ENCODE measurements at places on chromosomes 1 and 21.

GRCh38 chr1:178496410-178497135 is at the start of gene CLEC20A:
CLEC20A (minus strand) TSS chr1:178496964; CDS start chr1:178496939, 25 bp downstream.
- no peak for DNase-seq

DNA sequence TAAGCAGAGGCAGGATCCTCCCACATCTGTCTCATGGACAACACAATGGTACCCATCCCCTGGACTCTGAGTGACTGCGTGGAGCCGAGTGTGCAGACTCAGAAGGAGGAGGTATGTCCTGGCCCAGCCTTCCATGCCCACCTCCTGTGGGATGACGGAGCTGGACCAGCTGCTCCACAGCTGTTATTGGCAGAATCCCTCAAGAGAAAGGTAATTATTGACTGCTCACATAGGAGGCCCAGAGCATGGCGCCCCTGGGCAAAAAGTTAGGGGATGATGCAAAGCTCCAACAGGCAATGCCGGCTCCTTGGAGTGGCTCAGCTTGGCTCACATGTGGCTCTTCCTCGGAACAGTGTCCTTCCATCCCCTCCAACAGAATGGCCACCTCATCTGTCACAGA is 12.2 kb upstream of the ACTRT2 start:
- DNase-seq, result no peak

- no peak for DNase-seq
Observed at GRCh38 chr1:219587401-219587800, 25.5 kb downstream of the ZC3H11B start.

DNA sequence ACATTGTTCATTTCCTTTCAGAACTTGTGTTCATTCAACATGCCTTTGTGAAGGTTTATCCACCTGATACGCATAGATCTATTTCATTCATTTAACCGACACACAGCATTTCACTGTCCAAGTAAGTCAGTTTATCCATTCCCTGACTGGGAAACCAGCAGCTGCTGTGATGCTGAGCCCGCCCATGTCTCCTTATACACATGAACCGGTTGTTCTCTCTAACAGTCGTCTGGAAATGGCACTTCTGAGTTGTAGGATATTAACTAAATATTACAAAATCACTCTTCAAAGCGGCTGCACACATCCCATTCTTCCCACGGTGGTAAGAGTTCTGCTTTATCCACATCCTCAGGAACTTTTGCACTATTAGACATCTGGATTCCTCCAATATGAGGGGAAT is 71.1 kb downstream of the NPHP4 start:
- no peak for DNase-seq

- DNase-seq, result no peak
Observed at GRCh38 chr21:35119501-35120047, 70.5 kb upstream of the RUNX1 start.

GRCh38 chr1:46940307-46940706 is 969 bp downstream of the CYP4A11 start:
- no peak for DNase-seq

GRCh38 chr1:245599371-245600174 is 444.8 kb downstream of the KIF26B start:
- peak; percentile 90 for DNase-seq

DNA sequence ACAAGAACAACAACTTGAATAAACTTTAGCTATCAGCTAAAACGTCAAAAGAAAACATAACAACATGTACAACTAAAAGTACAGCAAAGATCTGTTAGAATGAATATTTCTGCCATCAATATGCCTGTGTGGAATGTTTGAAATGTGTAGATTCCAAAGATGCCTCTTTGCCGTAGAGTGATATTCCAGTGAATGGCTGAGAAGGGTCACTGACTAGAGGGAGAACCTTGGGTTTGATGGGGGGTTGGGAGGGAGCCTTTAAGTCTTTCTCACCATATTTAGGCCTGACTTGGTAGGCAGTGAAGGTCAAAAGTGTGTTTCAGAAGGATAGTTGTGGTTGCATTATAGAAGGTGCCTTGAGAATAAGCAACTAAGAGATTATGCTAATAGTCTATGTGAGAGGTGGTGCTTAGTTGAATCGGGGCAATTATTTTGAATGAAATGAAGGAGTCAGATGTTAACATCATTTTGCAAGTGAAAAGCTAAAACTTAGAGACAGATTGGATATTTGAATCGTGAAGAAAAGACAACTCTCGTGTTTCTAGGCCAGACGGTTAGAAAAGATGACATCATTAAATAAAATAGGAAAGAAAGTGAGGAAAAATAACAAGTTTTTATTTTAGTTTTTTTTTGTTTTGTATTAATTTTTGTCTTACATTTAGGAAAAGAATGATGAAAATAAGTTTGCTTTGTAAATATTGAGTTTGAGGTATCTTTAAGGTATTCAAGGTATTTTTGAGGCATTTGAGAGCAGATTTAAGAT is 53.8 kb downstream of the PLA2G4A start:
- no peak for DNase-seq

DNA sequence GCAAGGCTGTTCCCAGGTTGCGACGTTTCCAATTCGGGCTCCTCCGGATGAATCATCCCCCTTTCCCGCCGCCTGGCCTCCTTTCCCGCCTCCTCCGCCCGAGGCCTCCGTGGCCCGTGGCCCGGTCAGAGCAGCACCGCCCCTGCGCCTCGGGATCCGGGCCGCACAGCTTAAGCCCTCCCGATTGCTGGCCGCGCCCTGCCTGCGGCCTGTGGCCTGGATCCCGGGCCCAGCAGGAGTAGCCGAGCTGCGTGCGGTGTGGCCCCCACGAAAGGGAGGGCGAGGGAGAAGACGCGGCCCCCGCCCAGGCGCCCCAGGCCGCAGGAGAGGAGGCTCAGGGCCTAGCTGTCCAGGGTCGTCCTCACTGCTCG is 1.0 kb downstream of the TMEM200B start:
- DNase-seq, result peak; percentile 59

GRCh38 chr1:156516821-156517220 is 16.2 kb upstream of the MEF2D start:
- DNase-seq, result no peak

DNA sequence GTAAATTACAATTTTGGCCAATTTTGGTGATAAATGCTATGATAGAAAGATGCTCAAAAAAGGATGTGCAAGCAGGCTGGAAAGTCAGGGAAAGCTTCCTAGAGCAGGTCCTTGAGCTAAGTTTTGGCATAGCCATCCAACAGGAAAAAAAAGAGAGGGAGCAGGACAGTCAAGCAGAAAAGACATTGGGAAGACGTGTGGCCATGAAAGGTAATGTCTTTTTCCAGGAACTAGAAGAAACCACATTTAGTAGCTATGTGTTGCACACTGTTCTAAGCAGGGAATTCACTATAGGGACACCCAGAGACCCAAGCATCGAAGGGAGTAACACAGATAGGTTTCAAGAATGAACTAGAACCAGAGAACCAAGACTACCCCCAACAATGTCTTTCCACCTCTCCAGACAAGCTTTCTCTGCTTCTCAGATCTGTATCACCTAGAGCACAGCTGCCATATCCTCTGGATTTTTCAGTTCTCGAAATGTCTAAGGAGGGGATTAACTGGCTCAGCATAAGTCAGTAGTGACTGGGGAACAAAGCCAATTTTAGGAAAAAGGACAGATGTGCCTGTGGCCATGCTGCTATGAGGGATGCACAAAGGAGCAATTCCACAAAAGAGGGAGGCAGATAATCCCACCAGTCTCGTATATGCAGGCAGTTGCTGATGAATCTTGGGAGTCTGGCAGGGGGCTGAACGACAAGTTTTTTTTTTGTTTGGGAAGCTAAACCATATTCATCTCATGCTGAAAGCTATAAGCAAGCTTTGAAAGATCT is 97.1 kb upstream of the DAB1 start:
- DNase-seq, result no peak

- no peak for DNase-seq
Observed at GRCh38 chr1:225745273-225745672, 32.4 kb upstream of the SRP9 start.

- DNase-seq, result no peak
Observed at GRCh38 chr1:29354511-29355098, 118.3 kb downstream of the PTPRU start.

DNA sequence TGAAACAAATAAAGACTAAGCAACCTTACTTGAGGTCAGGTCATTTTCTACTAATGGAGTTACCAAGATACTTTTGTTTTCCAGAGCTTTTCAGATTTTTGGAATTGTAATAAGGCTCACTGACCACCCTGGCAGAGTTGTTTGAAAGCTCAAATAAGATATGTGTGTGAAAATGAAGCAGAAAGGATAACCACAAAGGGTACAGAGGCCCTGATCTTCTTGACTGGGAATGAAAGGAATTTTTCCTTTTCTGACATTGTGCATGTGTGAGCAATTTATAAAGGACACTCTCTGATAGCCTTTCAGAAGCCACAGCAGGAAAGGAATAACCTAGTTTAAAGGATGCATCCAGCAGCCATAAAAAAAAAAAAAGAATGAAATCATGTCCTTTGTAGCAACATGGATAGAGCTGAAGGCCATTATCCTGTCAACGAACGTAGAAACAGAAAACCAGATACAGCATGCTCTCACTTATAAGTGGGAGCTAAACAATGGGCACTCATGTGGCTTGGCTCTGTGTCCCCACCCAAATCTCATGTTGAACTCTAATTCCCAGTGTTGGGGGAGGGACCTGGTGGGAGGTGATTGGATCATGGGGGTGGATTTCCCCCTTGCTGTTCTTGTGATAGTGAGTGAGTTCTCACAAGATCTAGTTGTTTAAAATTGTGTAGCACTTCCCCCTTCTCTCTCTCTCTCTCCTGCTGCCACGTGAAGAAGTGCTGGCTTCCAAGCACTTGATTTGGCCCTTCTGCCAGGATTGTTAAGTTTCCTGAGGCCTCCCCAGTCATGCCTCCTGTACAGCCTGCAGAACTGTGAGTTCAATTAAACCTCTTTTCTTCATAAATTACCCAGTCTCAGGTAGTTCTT is 3.1 kb upstream of the SRP9 start:
- peak; percentile 77 for DNase-seq

GRCh38 chr1:117642963-117643362 is 37.1 kb downstream of the TENT5C start:
- DNase-seq, result no peak

GRCh38 chr1:30757352-30758120 is at the start of gene LAPTM5:
LAPTM5 (minus strand) TSS chr1:30757774; CDS start chr1:30757745, 29 bp downstream.
- DNase-seq, result no peak

DNA sequence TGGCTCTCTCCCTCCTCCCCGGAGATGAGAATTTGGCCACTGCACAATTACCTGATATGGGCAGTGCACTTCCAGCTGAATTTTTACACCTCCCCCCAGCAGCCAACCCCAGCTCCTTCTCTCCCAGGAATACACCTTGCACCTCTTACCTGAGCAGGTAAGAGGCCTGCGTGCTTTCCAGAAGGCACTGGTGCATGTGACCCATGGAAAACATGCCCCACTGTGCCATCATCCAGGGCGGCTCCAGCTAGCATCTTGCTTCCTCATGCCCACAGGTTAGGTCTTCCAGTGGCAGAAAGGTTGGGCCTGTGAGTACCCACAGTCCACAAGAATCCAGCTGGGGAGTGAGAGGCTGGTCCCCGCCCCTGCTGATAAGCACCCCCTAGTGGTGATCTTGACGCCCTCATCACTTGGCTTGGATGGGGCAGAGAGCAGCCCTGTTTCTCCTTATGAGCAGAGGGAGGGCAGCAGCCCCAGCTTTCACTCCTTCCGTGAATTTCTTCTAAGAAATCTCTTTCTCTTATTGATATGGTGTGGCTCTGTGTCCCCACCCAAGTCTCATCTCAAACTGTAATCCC is 57.8 kb downstream of the EDARADD start:
- DNase-seq, result no peak

DNA sequence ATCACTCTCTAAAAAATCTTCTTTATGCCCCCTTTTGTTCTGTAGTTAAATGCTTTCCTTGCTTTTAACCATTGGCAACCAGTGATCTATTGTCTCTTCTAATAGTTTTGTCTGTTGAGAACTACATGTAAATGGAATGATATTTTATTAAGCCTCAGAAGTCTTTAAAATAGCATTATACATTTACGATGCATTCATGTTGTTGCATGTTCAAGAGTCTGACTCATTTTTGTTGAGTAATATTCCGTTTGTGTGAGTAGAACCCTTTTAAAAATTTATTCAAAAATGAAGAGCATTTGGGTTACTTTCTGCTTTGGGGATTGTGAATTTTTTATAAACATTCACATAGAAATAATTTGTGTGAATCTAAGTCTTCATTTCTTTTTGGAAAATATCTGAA is 1352.9 kb downstream of the NCAM2 start:
- DNase-seq, result no peak

DNA sequence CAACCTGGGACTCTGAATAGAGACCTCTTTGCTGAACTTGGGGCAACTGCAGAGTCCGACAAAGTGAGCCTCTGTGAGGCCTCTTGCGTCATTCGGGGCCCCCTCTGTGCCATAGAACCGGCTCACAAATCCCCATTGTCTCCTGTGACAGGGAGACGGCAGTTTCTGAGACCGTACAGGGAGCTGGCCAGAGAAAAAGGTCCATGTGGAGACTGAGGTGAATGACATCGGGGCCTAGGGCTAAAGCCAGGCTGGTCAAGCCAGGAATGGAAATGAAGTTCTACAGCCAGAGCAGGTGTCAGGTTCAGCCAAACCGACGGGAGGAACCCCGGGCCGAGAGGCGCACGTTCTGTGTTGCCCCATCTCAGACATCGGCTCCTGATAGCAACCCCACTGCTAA is 37.1 kb upstream of the TRIM67 start:
- no peak for DNase-seq

GRCh38 chr1:223429821-223430220 is 36.6 kb downstream of the CCDC185 start:
- no peak for DNase-seq

DNA sequence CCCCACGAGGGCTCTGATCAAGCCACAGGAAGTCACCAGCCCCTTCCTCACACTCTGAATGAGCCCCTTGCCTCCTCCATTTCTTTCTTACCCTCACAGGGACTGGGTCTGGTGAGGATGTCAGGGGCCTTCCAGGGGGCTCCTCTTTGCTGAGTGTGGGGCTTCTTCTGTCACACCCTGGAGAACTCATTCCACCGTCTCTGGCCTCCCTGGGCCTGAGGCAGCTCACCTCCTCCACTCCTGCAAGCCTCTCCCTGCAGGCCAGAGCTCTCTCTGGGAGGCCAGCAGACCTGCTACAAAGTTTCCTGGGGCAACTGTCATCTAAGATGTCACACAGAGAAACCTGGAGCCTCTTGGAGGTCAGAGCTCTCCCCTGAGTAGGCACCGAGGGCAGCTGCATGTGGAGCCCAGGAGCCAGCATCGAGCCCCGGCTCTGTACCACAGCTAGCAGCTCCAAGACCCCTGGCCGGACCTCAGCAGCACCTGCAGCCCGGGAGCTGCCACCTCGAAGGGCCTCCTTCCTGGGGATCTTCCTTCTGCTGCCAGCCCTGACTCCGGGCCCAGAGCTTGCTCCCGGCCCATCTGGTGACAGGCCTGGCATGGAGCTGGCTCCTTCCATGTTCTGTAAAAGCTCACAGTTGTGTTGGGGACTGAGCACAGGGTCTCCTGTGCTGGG is 1.1 kb downstream of the SPOCD1 start:
- DNase-seq, result no peak

DNA sequence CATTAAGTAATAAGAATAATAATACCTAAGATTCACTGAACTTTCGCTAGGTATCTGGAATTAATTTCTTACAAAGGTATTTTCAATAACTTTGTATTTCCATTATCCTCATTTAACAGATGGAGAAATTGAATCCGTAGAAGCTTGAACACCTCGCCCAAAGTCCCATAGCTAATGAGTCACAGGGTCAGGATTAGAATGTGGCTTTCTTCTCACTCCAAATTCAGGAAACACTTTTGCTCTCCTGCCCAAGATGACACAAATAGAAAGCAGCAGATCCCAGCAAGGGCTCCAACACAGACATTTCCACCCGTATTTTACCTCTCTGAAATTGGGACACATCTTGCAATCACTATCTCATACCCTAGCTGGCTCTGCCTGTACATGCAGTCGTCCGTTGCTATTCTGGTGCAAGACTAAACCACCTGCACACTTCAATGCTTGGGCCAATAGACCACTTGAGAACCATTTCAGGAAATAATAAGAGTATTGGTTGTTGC is 125.9 kb upstream of the GREM2 start:
- no peak for DNase-seq
